ENCODE measurements at places on chromosomes 3 and 15. TPM values are rescaled to one million over a fixed set of nuclear protein-coding genes. Genes with fewer than 3 reads are reported as not detected.

GRCh38 chr3:151856641-151857040, 16.8 kb upstream of the SUCNR1 start:
- H3K27ac ChIP-seq, result no peak overlapping the region
- H3K4me1 ChIP-seq, result no peaks in the 10 kb centered on the region
- no peaks in the 10 kb centered on the region for H3K36me3 ChIP-seq

Gene WWTR1
- total RNA-seq, result 79.4 TPM

GRCh38 chr3:61029194-61029593, 222.1 kb downstream of the FHIT start:
- H3K4me1 ChIP-seq, result no peaks in the 10 kb centered on the region
- H3K4me3 ChIP-seq, result no peak overlapping the region
- no peak overlapping the region for H3K27ac ChIP-seq
- no peaks in the 10 kb centered on the region for H3K36me3 ChIP-seq
- no peaks in the 10 kb centered on the region for H3K27me3 ChIP-seq

DNA sequence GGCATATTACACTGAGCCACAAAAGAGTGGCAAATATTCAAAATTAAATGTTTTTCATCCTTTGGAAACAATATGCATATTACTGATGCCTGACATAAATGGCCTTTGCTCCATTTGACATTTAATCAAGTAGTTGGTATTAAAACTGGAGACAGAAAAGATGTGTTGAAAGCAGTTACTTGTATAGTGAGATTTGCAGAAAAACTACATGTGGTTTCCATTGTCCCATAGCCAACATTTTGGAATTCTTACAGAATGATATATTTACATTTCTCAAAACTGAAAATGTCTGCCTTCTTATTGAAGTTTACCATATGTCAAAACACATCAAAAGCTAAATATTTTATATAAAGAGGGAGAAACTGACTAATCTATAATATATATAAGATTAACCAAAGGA, 21.6 kb downstream of the SHOX2 start:
- no peak for DNase-seq
- H3K27me3 ChIP-seq, result no peaks in the 10 kb centered on the region
- no peak overlapping the region for H3K27ac ChIP-seq
- H3K4me1 ChIP-seq, result no peaks in the 10 kb centered on the region

All from prostate gland (tissue), 2 donors.